Fibroblast of skin of back (primary cell): ENCODE measurements at places on chromosomes 4 and X.

- peak; percentile 26 for DNase-seq
These were observed 7.5 kb downstream of the SEPTIN6 start for GRCh38 chrX:119685225-119686066.

GRCh38 chr4:141346144-141346543 lies 125.4 kb downstream of the ZNF330 start:
- peak; percentile 72 for DNase-seq

DNA sequence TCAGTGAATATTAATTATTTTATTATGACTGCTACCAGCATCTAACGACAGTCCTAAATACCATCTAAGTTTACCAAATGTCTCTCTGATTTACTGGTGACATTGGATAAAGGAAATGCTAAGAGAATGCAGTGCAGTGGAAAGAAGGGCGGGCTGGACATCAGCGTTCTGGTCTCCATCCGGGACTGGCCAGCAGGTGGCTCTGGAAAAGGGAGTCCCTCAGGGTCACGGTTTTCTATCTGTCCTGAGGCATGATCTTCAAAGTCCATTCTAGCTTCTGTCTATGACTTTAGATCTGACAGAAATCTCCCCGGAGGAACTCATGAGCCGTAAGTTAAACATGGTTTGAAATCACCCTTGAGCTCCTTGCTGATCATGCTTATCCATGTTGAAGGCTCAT lies 3.3 kb downstream of the TRIM2 start:
- no peak for DNase-seq

DNA sequence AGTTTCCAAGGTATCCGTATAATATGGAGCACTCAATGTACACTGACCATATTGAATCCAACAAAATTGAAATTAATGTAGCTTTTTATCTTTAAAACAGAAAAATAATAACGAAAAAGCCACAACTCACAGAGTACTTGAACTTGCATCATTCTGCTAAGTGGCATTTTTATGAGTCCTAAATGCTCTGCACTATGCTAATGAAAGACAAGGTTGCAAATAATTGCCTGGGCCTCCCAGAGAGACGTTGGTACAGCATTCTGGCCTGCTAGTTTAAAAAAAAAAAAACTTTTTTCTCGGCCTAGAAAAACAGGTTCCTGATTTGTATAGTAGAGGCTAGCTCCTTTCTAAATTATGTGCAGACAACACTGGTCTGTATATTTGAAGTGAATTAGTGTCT lies 4.3 kb upstream of the FAM9B start:
- DNase-seq = no peak

GRCh38 chrX:94814216-94814615 lies 1140.2 kb downstream of the FAM133A start:
- no peak for DNase-seq

DNA sequence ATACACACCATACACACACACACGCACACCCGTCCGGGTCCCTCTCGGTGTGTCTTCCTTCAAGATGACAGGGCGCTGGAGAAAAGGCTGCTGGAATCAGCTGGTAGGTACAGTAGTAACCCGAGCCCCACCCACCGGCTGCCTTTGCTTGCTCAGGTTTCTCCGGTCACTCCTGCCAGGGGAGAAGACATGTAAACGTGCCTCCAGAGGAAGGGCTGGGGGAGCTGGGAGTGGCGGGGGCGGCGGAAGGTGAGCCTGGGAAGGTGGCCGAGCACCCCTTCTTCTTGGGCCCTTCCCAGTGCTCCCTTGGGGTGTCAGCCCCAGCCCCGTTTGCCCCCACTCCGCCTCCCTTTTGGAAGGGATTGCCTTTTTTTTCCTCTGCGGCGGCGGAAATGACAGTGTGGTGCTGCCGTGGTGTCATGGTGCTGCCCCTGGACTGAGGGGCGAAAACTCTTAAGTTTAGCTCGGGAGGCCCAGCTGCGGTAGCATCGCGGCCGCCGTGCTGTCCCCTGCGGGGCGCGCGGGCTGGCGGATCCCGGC lies at the start of gene MID2:
Gene MID2 (plus strand): TSS at position 169 of the 540 bp plus-strand sequence. CDS start 561 bp downstream, outside the sequence.
- peak; percentile 41 for DNase-seq

DNA sequence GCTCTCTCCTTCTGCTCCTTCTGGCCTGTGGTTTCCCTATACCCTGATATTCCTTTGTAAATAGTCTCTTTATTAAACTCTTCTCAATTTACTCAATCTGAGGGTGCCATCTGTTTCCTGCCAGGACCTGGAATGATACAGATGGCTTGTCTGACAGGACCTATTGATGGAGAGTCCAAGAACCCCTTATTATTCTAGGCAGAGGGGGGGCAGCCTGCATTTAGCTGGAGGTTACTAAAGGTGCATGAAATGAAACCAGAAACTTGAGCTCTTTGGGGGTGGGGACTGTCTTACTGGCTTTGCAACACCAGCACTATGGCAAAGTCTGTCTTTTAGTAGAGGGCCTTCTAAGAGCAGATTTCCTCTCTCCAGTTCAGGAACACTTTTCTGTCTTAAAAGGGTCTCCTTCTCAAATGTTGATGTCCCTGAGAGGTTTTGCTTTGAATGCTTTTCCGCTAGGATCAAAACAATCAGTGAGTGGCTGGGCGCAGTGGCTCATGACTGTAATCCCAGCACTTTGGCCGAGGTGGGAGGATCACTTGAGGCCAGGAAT lies 162.5 kb upstream of the MED14 start:
- DNase-seq = no peak

DNA sequence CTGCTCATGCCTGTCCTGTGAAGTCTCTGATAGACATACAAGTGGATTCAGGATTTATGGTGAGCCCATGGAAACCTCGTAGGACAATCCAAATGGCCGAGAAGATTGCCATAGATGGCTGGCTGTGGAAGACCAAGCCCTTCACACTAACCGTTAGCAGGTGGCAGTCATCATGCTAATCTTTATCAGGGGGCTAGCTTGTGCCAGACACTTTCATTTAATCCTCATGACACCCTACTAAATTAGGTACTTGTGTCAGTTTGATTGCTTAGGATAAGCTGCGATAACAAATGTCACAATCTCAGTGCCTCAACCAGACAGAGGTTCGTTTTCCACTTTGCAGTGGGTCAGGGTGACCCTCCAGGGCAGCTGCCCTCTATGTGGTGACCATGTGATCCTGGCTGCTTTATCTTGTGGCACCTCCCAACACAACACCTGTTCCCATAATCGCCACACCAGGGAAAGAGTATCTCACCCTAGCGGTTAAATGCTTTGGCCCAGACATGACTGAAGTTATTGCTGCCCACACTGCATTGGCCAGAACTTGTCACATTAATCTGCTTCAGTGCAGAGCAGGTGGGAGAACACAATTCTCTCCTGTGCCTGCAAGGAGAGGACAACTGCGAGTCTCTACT lies 60.8 kb downstream of the REPS2 start:
- DNase-seq = no peak

GRCh38 chr4:74439952-74440351 lies 5.0 kb upstream of the AREG start:
- DNase-seq = no peak

DNA sequence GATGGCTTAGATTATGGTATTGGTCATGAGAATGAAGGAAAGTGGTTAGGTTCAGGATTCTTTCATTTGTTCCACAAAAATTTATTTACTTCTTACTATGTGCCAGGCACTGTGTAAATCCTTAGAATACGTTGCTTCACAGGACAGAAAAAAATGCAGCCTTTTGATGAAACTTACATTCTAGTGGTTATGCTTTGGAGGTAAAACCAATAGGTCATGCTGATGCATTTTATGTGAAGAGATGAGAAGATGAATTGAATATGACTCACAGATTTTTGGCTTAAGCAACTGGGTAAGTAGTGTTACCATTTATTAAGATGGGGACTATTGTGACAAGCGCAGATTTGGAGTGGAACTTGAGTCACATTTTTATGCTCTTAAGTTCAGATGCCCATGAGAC lies 165.3 kb downstream of the GLRA2 start:
- DNase-seq = peak; percentile 40

DNA sequence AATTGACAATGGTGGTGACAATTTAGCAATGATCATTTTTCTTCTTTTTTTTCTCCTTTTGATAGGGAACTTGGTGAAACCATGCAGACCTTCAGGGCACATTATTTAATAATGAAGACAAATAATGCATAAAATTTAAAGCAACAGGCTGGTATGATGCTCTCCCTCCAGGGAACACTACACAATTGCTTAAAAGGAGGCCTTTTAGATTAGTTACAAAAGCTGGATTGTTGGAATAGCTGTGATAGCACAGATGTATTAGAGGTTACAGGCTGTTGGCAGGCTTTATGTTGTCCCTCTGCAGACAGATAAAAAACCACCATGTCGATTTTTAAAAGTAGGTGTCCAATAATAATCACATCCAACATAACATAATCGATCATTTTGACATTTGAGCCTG lies 307.0 kb downstream of the ADGRL3 start:
- DNase-seq = no peak

GRCh38 chr4:122716825-122717448 lies 15.6 kb upstream of the BBS12 start:
- peak; percentile 72 for DNase-seq

DNA sequence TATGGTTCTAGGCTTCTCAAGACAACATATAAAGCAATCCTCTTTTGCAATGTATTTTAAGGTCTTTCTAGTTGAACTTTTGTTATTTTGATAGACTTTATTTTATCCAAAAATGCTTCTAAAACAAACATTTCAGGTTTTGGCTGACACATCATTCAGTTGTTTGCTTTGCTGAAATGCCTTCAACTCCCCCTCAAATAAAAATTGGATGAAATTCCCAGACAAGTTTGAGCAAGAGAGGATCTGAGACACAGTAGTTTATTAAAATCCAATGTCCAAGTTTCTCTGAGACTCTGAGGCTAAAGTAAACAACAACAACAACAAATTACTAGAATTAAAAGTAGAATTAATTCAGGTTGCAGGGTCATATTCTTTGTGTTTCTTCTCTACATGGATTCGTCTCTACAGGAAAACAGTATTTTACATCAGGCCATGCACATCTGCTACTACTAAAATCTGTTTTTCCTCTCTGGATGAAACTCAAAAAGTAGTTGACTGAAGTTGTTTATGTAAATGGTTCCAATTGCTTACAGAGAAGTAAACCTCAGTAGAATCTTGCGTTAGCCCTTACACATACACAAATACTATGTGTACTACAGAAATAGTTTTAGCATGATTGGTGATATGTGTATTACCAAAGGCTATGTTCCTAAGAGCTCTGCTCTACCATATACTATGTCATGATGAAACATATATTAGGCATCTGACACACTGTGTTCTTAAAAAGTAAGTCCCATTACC lies 64.9 kb downstream of the PRSS12 start:
- peak; percentile 70 for DNase-seq

- DNase-seq = peak; percentile 89
These were observed 304.5 kb downstream of the CBLL2 start for GRCh38 chrX:22577181-22577580.

- no peak for DNase-seq
These were observed 34.4 kb downstream of the PTTG2 start for GRCh38 chr4:37994569-37994968.

- no peak for DNase-seq
These were observed 37.7 kb downstream of the ERVMER34-1 start for GRCh38 chr4:52713456-52713937.

- DNase-seq = peak; percentile 41
These were observed at the start of gene CXCL1 for GRCh38 chr4:73869130-73870055. TSS of gene CXCL1 (plus strand) at chr4:73869393. CDS start at chr4:73869471, 78 bp downstream.

DNA sequence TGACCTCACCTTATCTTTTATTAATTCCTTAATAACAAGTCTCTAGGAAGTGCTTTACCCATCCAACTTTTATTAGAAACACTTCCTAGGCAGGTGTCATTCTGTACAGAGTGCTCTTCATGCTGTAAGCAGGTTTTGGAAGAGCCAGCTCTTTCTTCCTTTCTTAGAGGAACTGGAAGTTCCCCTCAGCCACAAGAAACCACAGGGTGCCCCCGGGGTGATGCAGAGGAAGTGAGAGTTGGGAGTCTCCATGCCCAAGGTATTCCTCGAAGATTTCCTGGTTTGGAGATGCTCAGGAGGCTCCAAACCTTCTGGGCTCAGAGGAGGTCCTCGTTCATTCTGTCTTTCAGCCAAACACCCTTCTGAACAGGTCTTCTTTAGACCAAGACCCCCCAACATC lies 83.8 kb downstream of the EGF start:
- no peak for DNase-seq

GRCh38 chrX:102599951-102600579 lies 750 bp downstream of the ARMCX5 start:
- peak; percentile 28 for DNase-seq

GRCh38 chr4:85715991-85716737 lies 241.2 kb downstream of the ARHGAP24 start:
- DNase-seq = peak; percentile 66

DNA sequence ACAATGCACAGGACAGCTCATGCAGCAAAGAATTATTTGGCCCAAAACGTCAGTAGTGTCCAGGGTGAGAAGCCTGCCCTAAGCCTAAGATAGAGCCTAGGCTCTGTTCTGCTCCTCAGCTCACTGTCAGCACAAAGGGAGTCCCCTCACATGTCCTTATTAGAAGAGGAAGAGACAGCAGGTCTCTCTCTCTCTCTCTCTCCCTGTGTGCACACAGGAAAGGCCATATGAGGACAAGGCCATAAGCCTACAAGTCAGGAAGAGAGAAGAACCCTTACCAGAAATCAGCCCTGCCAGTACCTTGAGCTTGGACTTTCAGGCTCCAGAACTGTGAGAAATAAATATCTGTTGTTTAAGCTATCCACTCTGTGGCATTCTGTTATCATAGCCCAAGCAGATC lies 20.4 kb downstream of the FAM184B start:
- no peak for DNase-seq

DNA sequence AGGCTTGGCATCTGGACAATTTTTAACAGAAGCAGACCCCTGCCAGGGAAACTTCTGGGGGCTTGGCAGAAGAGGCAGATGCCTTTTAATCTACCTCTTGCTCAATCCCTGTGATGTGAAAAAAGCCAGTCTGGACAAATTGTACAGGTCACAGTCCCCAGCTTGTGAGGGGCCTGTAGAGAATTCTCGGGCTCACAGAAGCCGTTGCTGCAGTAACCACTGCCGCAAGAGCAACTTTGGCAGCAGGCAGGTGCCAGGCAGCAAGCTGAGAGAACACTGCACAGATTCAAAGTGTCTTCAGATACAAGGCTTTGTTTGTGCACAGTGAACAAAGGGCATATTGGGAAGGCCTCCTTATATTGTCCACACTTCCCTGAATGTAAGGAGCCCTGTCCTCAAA lies 11.7 kb downstream of the GPKOW start:
- DNase-seq = no peak

- no peak for DNase-seq
These were observed 103.7 kb downstream of the APOOL start for GRCh38 chrX:85107407-85107806.

- peak; percentile 96 for DNase-seq
These were observed 7.1 kb downstream of the CPZ start for GRCh38 chr4:8599657-8600056.
